ENCODE measurements at places on chromosomes 3 and 15.
A peak's percentile ranks its signal among the peaks of the same experiment; 100 is the strongest.

- peak; percentile 63 for DNase-seq
Observed at GRCh38 chr15:89088605-89089315, 504 bp downstream of the ABHD2 start.

- no peak for DNase-seq
Observed at GRCh38 chr15:71708051-71708429, 102.3 kb upstream of the NR2E3 start.

DNA sequence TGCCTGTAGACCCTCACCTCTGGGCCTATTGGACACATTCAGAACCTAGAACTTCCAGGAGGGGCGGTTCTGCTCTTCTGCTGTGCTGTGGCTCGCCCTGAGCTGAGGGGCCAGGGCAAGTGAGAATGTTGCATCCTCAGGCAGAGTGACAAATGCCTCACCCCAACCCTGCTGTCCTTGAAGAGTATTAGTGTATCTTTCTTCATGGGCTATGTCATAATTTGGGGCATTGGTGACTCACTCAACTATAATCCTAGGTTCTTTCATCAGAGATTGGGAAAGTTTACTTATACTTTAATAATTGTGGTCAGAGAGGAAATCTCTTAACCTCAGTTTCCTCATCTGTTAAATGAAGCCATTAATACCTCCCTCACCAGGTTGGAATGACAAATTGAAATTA lies 143.8 kb downstream of the SV2B start:
- DNase-seq, result no peak

DNA sequence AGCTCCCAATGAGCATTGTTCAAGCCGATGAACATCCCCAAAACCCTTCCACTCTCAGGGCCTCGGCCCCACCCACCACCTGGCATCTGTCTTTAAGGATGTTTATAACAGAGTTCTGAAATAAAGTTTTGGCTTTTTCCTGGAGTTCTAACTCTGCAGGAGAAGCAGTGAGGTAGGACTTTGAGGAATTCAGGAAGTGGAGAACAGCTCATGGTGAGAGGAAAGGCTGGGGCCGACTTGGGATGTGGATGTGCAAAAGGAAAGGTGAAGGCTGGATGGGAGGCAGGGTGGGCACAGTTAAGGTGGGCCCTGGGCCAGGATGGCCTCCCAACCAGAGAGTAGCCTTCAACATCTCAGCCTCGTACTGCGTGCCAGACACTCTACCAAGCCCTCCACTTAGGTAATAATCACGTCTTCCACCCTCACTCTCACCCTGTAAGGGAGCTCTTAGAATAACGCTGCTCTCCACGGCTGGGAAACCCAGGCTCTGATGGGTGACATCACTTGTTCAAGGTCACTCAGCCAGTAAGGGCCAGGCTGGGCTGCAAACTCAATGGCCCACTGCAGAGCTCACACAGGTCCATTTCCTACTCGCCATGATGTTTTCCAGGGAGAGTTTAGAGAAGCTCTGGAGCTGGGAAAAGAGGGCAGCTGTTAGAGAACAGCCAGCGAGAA lies 28.5 kb downstream of the LIPC start:
- no peak for DNase-seq

DNA sequence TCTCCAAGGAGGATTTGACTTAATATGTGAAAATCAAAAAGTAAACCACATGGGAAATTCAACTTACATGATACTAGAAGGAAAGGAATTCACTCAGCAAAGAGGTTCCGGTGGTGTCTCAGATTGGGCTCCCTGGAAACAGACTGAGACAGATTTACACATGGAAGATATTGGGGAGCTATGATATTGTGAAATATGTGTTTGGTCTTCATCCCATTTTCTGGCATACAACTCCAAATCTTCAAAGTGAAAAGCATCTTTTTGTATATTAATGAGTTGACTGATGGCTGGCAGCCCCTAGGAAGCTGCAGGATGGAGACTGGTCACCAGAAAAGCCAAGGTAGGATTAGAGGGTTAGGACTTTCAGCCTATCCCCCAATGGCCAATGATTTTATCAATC lies 29.3 kb downstream of the GRK7 start:
- no peak for DNase-seq

DNA sequence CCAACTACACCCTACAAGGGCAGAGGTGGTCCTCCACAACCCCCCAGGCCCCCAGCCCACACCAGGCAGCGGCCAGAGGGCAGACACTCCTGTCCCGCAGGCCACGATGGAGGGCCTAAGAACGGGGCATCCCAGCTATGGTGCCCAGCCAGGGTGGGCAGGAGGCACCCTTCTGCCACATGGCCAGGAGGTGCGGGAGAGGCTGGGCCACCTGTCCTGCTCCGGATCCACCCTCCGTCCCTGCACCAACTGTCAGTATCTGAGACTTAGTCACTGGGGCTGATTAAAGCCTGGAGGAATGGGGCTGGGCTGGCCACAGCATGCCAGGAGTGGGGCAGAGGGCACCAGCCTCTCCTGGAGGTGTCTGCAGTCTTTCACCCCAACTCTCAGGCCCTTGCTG lies 37.9 kb downstream of the TNK2 start:
- no peak for DNase-seq

- no peak for DNase-seq
Observed at GRCh38 chr3:63968612-63969350, 54.5 kb downstream of the PSMD6 start.

GRCh38 chr3:62090066-62090465 lies 283.3 kb downstream of the FEZF2 start:
- DNase-seq, result no peak

DNA sequence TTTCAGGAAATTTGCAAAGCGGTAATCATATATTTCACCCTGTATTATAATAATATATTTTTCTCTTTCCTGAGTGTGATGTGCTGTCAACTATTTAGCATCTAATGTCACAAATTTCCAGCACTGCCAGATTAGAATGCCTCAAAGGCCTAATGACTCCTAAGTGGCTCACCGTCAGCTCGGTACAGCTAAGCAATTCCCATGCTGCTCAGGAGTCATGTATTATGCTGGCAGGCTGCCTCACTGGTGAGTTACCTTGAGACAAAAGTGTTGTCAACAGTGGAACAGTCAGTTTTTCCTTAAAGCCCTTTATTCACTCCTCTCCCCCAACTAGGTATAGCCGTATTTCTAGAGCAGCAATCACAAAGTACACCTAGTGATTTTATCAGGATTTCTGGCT lies 83.6 kb downstream of the NSUN3 start:
- DNase-seq, result no peak

DNA sequence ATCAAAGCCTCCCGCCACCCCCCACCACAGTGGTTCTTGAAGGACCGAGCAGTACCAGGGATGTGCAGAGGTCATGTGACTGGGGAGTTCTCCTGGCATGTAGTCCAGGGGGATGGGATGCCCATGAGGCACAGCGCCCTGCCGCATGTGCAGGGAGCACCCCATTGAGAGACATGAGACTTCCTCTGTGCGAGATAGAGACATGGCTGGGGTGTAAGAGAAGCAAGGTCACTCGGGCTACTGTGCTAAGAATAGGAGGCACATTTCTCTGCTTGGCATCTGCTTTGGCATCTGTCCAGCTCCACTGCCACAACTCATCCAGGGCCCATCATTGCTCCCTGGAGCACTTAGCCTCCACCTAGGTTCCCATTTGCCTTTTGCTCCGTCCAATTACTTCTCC lies 2.4 kb upstream of the CYP1A1 start:
- peak; percentile 43 for DNase-seq
